ENCODE measurements at places on chromosomes 3 and 15.

DNA sequence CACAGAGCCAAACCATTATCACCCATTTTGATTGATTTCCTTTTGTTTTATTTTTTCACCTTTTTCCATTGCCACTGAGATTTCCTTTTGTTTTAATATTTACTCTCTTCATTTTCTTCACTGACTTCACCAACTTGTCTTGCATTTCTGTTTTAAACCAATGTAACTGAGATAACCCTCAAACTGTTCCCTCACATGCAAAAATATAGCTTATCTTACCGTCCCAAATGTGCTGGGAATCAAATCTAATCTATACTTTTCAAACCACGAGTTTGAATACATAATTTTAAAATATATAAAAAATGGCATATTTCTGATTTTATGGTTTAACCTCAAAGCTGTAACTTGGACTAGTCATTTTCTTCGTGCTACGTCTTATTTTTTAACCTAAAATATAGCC lies 143.8 kb downstream of the PLD1 start:
- DNase-seq: no peak

DNA sequence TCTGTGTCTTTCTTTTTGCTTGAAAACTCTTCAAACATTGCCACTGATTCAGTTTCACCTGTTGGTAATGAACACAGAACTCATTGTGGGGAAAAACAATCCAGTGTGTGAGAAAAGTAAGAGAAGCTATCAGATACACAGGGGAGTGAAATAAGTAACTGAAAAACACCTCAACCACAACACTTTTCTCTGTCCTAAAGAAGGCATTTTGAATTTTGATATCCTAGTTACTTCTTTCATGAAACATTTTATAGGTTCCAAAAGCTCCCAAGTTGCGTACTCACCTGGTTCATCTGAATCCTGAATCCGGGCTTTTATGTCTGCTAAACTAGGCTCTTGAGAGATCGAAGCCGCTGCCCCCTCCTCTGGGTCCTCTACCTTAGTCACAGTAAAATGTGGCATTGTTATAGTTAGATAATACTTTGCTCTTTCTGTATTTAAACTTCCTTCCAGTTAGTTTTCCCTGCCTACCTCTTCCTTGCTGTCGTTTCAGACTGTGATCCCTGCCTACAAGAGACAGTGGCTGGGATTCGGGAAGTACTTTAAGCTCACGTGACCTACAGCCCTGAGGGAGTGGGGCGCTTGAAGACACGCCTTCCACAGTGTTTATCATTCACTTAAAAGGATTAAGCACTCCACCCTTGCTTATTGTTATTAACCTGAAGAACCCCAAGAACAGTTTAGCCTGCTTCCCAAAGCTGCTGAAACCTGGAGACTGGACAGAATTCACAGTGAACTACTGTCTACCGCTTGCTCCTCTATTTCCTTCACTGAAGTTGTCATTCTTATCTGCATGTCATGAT lies 19.1 kb downstream of the SLC12A6 start:
- peak; percentile 67 for DNase-seq

GRCh38 chr3:132550579-132551305 lies 46.3 kb upstream of the ACKR4 start:
- no peak for DNase-seq

- no peak for DNase-seq
These were observed 1.2 kb downstream of the BLOC1S6 start for GRCh38 chr15:45588219-45588875.

DNA sequence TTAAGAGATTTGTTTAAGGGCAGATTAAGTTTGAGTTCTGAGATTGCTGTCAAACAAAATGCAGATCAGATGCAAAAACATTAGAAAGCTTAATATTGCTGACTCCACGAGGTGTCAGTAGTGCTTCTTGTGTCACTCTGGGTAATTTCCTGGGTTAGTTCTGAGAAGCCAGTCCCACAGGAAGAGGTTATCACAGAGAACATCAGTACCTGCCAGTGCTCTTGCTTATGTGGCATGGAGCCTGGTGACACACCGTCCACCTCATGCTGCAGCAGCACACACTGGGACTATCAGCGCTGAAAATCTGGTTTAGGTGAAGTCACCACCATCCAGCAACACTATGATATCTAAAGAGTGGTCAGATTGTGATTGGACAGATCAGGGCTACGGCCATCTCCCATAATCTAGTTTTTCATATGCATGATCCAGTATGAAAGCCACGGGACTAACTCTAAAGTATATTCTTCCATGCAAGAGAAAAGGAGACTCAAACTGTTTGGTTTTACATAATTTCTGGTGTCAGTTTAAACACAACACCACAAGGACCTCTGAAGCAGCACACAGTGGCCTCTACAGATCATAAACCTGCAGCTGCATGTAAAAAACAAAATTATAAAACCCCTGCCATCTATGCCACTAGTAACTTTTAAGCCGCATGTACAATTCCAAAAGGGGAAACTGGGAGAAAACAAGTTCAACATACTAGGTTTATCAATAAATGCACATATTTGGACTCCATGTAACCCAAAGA lies 36.1 kb upstream of the MYO5C start:
- DNase-seq: peak; percentile 73

- no peak for DNase-seq
These were observed 32.4 kb downstream of the C2CD4A start for GRCh38 chr15:62099094-62099601.

DNA sequence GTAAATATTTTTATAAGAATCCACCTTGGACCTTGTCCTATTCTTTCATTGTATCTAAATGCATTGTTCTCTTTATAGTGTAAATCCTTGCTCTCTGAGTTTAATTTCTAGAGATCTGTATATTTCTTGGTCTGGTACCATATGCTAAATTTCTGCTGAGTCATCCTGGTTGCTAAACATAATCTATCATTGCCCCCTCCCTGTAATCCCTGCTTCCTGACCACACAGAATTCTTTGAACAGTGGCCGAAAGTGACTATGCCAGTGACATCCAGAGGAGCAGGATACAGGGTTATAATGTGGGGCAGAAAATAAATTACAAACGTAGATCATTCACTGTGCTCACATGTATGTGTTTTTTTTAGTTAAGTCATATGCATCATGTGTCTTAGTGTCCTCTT lies 143.1 kb downstream of the DIPK2A start:
- no peak for DNase-seq

- no peak for DNase-seq
These were observed 106.0 kb upstream of the MRPL3 start for GRCh38 chr3:131608741-131609140.

DNA sequence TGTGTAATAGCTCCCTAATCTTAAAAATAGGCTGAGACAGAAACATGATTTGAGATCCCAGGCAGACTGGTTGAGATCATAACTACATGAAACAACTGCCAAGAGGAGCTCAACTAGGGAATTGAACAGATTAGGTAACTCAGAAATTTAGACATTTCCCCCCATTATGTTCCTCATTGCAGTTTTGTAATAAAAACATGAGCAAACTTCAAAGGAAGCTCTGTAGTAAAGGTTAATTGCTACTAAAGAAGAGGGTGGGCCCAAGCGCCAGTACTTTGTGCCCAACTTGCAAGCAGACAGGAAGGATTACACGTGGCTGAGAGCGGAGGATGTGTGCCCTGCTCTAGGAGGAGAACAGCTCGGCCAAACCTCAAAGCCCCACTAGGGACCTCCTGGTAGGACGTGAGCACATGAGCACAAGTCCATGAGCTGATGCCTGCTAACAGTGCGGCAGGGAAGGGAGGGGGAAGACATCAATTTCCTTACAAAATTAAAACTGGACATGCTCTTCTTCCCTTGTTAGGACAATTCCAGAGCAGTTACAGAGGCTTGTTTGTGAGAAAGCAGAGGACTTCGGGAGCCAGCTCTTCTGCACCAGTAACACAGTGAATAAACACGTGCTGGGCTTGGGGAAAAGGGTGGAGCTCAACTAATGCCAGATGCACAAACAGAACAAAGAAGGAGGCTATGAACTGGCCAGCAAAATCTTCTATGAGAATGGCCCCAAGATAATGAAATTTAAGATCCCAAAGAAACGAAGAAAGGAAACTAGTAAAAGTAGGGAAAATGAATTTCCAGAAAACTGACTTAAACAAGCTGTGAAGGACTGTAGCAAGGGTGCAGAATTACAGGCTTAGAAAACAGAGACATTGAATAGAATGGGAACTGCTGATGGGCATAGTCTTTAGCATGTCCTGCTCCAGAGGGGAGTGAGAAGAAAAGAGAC lies 275.5 kb downstream of the MECOM start:
- DNase-seq: peak; percentile 35

DNA sequence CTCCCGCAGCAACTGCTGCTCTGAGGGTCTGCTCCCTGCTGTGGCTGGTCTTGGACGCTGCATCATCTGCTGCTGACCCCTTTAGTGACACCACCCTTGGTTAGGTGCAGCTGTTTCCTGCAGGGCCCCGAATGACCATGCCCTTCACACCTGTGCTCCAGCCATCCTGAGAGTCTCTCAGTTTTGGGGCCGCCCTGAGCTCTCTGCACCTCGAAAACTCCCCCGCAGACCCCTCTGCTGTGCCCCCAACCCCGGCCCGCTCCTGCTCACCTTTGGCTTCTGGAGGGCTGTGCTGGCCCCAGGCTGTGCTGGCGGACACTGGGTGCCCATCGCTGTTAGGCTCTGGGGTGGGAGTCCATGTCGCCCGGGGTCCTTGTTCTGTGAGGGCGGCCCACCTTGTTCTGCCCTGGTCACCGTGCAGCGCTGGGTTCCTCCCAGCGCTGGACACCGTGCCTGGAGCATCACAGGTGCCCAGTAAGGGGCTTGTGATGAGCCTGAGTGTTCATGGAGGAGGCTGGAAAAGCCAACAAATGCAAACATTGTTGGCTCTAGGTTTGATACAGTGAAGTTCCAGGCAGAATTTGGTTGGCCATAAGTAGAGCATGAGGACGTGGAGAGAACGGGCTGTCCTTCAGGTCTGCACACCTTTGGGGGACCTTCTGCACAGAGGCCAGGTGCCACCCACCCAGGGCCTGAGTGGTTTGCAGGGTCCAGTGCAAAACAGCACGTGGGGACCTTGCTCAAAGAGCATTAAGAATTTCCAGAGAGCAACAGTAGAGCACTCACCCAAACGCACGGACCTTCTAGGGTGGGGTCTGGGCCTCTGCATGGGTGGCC lies 12.3 kb downstream of the ABTB1 start:
- no peak for DNase-seq

DNA sequence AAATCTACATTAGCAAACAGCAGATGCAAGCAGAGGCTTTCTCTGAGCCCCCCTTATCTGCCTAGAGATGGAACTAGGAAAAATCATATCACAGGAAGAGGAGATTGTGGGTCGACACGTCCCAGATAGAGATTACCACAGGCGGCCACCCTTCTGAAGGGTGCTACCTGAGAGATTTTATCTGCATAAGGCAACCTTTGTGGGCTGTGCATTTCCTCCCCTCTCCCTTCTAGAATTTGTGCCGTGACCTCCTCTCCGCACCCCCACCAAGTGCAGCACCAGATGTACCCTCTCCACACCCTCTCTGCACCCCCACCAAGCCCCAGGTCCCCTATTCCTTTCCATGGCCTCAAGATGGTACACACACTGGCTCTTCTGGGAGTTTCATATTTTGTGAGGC lies 27.4 kb downstream of the METTL6 start:
- DNase-seq: no peak

DNA sequence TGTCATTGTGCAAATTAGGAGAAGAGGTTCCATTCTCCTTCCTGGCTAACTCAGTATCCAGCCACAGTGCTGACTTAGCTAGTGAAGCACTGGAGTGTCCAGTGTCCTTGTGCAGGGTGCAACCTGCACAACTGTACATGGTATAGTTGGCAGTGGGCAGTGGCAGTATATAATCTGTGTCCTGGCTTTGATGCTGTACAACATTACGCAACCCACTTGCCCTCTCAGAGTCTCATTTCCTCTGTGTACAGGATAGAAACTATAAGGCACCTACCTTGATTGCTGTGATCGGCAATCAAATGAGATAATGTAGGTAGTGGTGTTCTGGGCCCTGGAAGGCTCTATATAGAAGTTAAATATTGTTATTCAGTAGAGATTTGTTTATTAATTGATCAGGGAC lies 333.6 kb downstream of the CLSTN2 start:
- DNase-seq: no peak

Measured in stomach (tissue), 19 donors.